ENCODE measurements at places on chromosomes 4 and X.
A peak's percentile ranks its signal among the peaks of the same experiment; 100 is the strongest.

DNA sequence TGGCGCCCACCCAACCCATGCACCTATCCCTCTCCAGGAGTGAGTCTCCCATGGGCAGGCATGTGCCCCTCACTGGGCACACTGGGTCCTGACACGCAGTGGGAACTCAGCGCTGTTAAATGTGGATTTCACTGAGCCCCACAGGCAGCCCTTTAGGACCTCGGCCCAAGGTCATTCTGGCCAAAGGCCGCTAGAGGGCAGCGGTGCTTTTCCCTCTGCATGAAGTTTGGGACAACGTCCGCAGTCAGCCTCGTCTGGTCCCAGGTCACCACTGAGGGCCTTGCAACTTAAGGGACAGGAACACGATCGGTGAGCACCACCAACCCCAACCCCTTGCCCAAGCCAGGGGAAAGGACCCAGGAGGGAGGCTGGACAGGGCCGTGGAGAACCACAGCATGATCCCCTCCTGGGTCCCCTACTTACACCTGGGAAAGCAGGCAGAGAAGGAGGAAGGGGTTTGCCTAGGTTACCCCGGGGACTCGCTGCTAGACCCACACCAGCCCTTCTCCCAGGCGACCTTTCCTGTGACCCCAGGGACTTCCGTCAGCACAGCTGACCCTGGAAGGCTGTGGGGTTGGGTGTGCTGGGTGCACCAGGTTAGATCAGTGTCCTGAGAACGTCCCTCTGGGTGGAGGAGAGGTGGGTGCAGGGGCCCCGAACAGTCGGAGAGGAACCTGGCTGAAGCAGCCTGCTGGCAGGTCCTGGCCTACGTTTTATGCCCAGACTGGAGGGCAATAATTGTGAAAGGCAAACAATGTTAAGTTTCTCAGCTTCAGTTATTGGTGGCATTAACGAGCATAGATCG lies 24.0 kb downstream of the CYTL1 start:
- peak; percentile 56 for DNase-seq
- H3K36me3 ChIP-seq = no peaks in the 10 kb centered on the region
- H3K27ac ChIP-seq = no peak overlapping the region
- H3K4me1 ChIP-seq = no peaks in the 10 kb centered on the region
- peaks cover 15% of the 10 kb centered on the region for H3K27me3 ChIP-seq

- no peaks in the 10 kb centered on the region for H3K36me3 ChIP-seq
- no peak for DNase-seq
- no peak overlapping the region for H3K4me3 ChIP-seq
- peaks cover 33% of the 10 kb centered on the region for H3K4me1 ChIP-seq
- H3K27me3 ChIP-seq = no peaks in the 10 kb centered on the region
These were observed 96.6 kb downstream of the PHKA2 start for GRCh38 chrX:18887177-18887824.

- no peaks in the 10 kb centered on the region for H3K36me3 ChIP-seq
- peaks cover 7% of the 10 kb centered on the region for H3K4me1 ChIP-seq
These were observed 56.1 kb downstream of the PLS3 start for GRCh38 chrX:115616943-115617563.

GRCh38 chrX:153515435-153515834 lies 2.0 kb upstream of the ATP2B3 start:
- no peak overlapping the region for H3K4me3 ChIP-seq
- no peak for DNase-seq
- peaks cover 14% of the 10 kb centered on the region for H3K27me3 ChIP-seq
- no peaks in the 10 kb centered on the region for H3K36me3 ChIP-seq
- H3K4me1 ChIP-seq = no peaks in the 10 kb centered on the region

GRCh38 chr4:80538276-80538926 lies 202.9 kb downstream of the CFAP299 start:
- DNase-seq = no peak
- H3K4me3 ChIP-seq = no peak overlapping the region
- H3K27ac ChIP-seq = no peak overlapping the region
- peaks cover 4% of the 10 kb centered on the region for H3K27me3 ChIP-seq

DNA sequence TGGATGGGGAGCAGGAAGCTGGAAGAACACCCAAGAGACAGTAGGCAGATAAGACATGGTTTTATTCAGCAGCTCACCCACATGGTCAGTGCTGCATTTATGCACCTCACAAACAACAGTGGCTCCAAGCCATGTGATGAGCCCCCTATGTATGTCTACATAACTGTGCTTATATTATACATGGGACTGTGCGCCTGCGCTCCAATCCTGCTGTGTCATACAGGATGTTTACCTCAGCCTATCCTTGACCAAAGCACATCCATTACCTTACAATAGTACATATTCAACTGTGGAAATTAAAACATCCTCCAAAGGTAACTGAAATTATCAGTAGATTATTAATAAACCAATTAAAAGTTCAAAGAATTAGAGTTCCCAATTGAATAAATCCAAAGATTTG lies 44.1 kb upstream of the SGMS2 start:
- peaks cover 18% of the 10 kb centered on the region for H3K27me3 ChIP-seq
- H3K36me3 ChIP-seq = no peaks in the 10 kb centered on the region
- DNase-seq = no peak
- H3K27ac ChIP-seq = no peak overlapping the region
- H3K4me3 ChIP-seq = no peak overlapping the region
- H3K4me1 ChIP-seq = no peaks in the 10 kb centered on the region

DNA sequence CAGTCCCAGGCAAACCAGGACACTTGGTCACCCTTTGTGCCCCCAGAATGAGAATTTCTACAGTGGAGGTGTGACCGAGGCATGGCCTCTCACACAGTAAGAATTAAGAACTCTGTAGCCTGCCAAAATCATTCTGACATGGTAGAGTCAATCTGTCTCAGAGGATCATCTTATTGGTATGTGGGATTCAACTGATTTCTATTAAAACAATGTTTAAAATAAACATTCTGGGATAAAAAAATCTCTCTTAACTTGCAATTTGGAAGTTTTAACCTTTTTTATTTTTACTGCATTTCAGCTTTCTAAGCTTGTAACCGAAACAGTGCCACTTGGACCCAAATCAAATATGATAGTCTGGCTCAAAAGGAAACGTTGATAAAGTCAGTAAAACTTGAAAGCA lies 165.4 kb upstream of the LDB2 start:
- peaks cover 3% of the 10 kb centered on the region for H3K27me3 ChIP-seq
- no peaks in the 10 kb centered on the region for H3K4me1 ChIP-seq
- DNase-seq = no peak
- no peak overlapping the region for H3K4me3 ChIP-seq

GRCh38 chrX:19513383-19513782 lies 1.9 kb downstream of the MAP3K15 start:
- H3K27me3 ChIP-seq = peaks cover 29% of the 10 kb centered on the region
- H3K27ac ChIP-seq = no peak overlapping the region
- H3K4me1 ChIP-seq = peaks cover 2% of the 10 kb centered on the region
- DNase-seq = no peak

DNA sequence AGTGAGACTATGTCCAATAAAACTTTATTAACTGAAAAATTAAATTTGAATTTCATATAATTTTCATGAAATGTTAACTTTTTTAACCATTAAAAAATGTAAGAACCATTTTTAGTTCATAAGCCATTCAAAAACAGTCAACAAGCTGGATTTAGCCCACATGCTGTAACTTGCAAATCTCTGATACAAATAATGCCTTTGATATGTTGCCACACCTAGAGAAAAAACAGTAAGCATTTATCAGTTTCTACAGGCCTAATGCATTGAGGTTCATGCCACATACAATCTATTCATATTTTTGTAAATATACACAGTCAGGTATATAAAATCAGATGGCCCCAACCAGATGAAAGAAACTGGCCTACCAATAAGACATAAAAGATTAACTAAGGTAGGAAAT lies 52.8 kb downstream of the LCORL start:
- no peaks in the 10 kb centered on the region for H3K27me3 ChIP-seq
- no peaks in the 10 kb centered on the region for H3K4me1 ChIP-seq
- DNase-seq = no peak
- no peak overlapping the region for H3K27ac ChIP-seq

DNA sequence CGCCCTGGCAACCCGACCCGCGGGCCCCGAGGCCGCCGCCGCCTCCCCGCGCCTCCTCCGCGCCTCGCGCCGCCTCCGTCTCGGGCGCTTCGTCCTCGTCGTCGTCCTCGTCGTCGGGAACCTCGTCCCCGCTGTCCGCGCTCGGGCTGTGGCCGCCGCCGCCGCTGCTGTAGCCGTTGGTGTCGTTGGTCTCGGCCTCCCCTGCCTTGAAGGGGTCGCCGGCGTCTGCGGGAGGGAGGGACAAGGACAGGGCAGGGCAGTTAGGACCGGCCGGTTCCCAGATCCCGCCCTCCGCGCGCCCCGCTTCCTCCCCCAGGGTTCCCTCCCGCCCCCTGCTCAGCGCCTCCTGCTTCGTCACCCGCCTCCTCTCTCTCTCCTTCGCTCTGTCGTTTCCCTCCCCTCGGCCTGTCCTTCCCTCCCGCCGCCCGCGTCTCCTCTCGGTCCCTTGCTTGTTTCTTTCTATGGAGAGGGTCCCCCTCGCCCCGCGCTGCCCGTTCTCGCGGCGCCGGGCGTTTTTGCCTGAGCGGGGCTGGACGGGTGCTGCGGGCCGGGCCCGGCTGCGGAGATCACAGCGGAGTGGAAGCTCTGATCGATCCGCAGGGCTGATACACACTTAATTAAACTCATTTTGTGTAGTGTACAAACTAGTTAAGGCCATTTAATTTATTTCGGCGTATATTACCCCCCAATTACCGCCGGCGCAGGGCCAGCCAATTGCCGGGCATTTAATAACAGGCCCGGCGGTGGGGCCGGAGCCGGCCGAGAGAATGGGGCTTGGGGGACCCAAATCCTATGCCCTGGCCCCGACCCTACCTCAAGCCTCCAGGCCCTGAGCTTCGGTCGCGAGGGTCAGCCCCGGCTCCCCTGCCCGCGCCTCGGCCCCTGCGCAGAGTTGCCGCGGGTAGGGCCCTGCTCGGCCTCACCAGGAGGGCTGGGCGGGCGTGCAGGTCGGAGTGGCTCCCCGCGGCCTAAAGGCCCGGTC lies 2.4 kb downstream of the NKX1-1 start:
- peak overlapping the region; percentile 6 for H3K4me3 ChIP-seq
- DNase-seq = peak; percentile 10
- H3K36me3 ChIP-seq = peaks cover 3% of the 10 kb centered on the region
- H3K27ac ChIP-seq = no peak overlapping the region
- peaks cover 4% of the 10 kb centered on the region for H3K4me1 ChIP-seq

DNA sequence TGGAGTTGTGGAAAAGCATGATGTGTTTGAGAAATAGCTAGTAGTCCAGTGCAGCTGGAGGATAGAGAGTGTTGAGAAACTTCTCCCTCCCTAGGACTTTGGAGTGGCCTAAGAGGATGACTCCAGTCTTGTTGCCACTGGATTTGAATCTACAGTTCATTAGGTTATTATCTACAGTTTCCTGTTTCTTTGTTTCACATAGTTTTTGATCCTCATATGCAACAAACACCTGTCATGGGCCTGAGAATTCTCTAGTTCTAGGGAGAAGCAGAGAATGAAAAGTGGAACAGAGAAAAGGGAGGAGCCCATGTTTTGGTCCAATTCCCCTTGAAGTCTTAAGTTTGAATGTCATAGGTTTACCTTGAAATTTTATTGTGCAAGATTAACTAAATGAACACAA lies 73.6 kb upstream of the TBC1D9 start:
- no peak for DNase-seq
- H3K27me3 ChIP-seq = no peaks in the 10 kb centered on the region
- H3K4me1 ChIP-seq = peaks cover 3% of the 10 kb centered on the region
- H3K27ac ChIP-seq = no peak overlapping the region

DNA sequence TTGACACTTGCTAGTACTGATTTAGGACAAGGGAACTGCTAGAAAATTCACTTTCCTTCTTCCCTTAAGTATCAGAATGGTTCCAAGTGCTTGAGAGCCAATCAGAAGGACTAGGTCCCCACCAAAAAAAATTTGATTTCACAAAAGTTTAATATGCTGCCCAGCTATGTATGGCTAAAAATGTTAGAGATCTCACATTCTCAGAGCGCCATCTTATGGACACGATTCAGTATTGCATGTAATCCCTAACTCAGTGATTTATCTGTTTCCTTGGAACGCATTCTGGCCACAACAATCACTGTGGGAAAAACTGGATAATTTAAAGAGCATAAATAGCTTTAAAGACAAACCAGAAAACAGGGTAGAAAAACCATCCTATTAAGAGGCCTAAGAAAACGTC lies 255.1 kb upstream of the GPC4 start:
- H3K4me3 ChIP-seq = no peak overlapping the region
- no peaks in the 10 kb centered on the region for H3K36me3 ChIP-seq
- no peak overlapping the region for H3K27ac ChIP-seq
- H3K27me3 ChIP-seq = peaks cover 2% of the 10 kb centered on the region
- DNase-seq = no peak

DNA sequence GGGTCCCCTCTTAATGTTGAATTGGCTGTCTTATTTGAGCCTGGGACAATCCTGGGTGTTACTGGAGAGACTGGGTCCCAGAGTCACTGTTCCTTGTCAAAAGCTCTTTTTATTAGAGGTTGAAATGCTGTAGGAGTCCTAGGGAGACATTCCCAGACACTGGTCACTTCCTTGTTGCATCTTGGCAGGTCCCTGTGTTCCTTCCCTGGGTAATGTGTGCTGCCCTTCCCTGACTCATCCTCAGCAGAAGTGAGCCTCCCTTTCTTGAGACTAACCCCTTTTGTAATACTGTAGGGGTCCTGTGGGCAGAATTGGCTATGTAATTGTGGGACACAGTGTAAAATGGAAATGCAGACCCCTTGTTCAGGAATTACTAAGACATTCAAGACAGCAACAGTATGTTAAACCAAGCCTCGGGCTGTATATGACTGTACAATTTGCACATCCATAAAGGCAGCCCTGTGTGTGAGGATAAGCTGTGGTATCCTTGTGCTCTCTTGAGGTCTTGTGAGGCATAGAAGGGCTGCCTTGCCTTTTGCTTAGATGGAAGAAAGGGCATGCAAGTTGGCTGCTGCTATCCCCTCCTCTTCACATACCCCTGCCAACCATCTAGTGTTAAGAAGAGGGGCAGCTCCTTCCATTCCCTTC lies 53.5 kb downstream of the DCLK2 start:
- no peak for DNase-seq
- no peaks in the 10 kb centered on the region for H3K36me3 ChIP-seq
- H3K27me3 ChIP-seq = peaks cover 12% of the 10 kb centered on the region
- H3K4me3 ChIP-seq = no peak overlapping the region

DNA sequence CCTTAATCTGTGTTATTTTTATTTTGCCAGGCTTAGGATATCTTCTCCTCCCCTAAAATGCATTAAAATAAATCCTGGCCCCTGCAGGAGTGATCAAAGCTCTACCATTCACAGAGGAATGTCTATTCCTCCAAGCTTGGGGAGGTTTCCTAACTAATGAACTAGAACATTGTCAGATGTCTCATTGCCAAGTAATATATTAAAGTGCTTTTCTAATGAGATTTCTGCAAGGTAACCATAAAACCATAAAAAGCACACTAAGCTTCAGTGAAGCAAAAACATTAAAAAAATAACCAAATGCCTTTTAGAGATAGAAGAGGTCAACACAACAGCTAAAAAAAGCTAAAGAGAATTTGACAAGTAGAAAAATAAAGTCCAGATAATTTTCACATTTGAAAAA lies 34.8 kb downstream of the IGFBP7 start:
- H3K27ac ChIP-seq = no peak overlapping the region
- H3K36me3 ChIP-seq = no peaks in the 10 kb centered on the region
- DNase-seq = no peak
- no peak overlapping the region for H3K4me3 ChIP-seq
- H3K4me1 ChIP-seq = no peaks in the 10 kb centered on the region

Measured in activated naive CD8-positive, alpha-beta T cell treated with anti-CD3 and anti-CD28 coated beads, Interleukin-2, amount 50 U/mL, for 24 hours (primary cell).